Lung microvascular endothelial cell (primary cell): ENCODE measurements at places on chromosomes 3 and 15. TPM values are rescaled to one million over a fixed set of nuclear protein-coding genes. Genes with fewer than 3 reads are reported as not detected.

TNFAIP8L3 gene
- 69.1 and 112 TPM in 2 replicates for total RNA-seq

ANKUB1 gene
- total RNA-seq, result not detected in 2 replicates

RBM6 gene
- total RNA-seq, result 19.2 and 36.7 TPM in 2 replicates

ACKR4 gene
- total RNA-seq, result 0.20 and 1.3 TPM in 2 replicates

MASP1 gene
- total RNA-seq, result 0.40 and 1.7 TPM in 2 replicates

FSTL1 gene
- total RNA-seq, result 38.3 and 88.0 TPM in 2 replicates

ARPIN gene
- 8.5 and 11.1 TPM in 2 replicates for total RNA-seq

SLC12A1 gene
- not detected in 2 replicates for total RNA-seq

TGM5 gene
- not detected in 2 replicates for total RNA-seq

BFSP2 gene
- total RNA-seq, result not detected in 2 replicates

OR5K2 gene
- not detected in 2 replicates for total RNA-seq

PLIN1 gene
- under 0.01 TPM in 1 of 2 replicates, not detected in the other for total RNA-seq

SYNM gene
- 43.4 and 62.7 TPM in 2 replicates for total RNA-seq

SH3GL3 gene
- total RNA-seq, result under 0.01 TPM in 1 of 2 replicates, not detected in the other

SEMA3G gene
- 12.9 and 30.5 TPM in 2 replicates for total RNA-seq

RUVBL1 gene
- 47.7 and 53.8 TPM in 2 replicates for total RNA-seq

CFAP92 gene
- total RNA-seq, result 0.60 and 0.65 TPM in 2 replicates

PROK2 gene
- total RNA-seq, result not detected in 2 replicates

KY gene
- total RNA-seq, result not detected in 2 replicates

MORC1 gene
- total RNA-seq, result not detected in 2 replicates

MME gene
- 0.20 and 4.4 TPM in 2 replicates for total RNA-seq

TNNC1 gene
- total RNA-seq, result 0.22 TPM in 1 of 2 replicates, not detected in the other

ZNF619 gene
- 4.4 and 5.8 TPM in 2 replicates for total RNA-seq

NDN gene
- 25.3 and 26.8 TPM in 2 replicates for total RNA-seq

FES gene
- total RNA-seq, result 45.5 and 49.0 TPM in 2 replicates

MAP2K1 gene
- total RNA-seq, result 25.1 and 33.5 TPM in 2 replicates

SLC24A1 gene
- 12.7 and 23.8 TPM in 2 replicates for total RNA-seq

NR1I2 gene
- not detected in 2 replicates for total RNA-seq

PIF1 gene
- total RNA-seq, result 1.8 and 5.4 TPM in 2 replicates

DAZL gene
- total RNA-seq, result not detected in 2 replicates

AMIGO3 gene
- under 0.01 and 0.40 TPM in 2 replicates for total RNA-seq

SCAANT1 gene
- 1.7 TPM in 1 of 2 replicates, not detected in the other for total RNA-seq

SIDT1 gene
- not detected in 2 replicates for total RNA-seq

TMEM62 gene
- total RNA-seq, result 10.0 and 12.3 TPM in 2 replicates

CHAC1 gene
- 2.4 and 4.8 TPM in 2 replicates for total RNA-seq

RARB gene
- total RNA-seq, result 2.4 and 2.8 TPM in 2 replicates

POMGNT2 gene
- 3.3 and 3.8 TPM in 2 replicates for total RNA-seq

TNFSF10 gene
- total RNA-seq, result 69.1 and 91.1 TPM in 2 replicates

PRSS50 gene
- not detected in 2 replicates for total RNA-seq

LCTL gene
- total RNA-seq, result under 0.01 TPM in 1 of 2 replicates, not detected in the other

IL17RE gene
- under 0.01 TPM in 2 replicates for total RNA-seq

CEMIP gene
- under 0.01 and 0.22 TPM in 2 replicates for total RNA-seq

ERC2 gene
- 1.5 and 2.2 TPM in 2 replicates for total RNA-seq

TM4SF4 gene
- total RNA-seq, result 0.22 TPM in 1 of 2 replicates, not detected in the other

FYCO1 gene
- total RNA-seq, result 9.6 and 11.5 TPM in 2 replicates

EBLN2 gene
- total RNA-seq, result 2.0 and 3.0 TPM in 2 replicates

RPP14 gene
- 11.8 and 12.3 TPM in 2 replicates for total RNA-seq

CYP8B1 gene
- total RNA-seq, result not detected in 2 replicates

MYD88 gene
- 13.1 and 13.9 TPM in 2 replicates for total RNA-seq

EMC7 gene
- 23.8 and 35.9 TPM in 2 replicates for total RNA-seq

GOLGA8R gene
- 0.20 and 0.22 TPM in 2 replicates for total RNA-seq

TM6SF1 gene
- total RNA-seq, result 30.9 and 51.6 TPM in 2 replicates

CLDN11 gene
- total RNA-seq, result 27.6 and 144 TPM in 2 replicates
